ENCODE measurements at places on chromosomes 12 and 14.
A peak's percentile ranks its signal among the peaks of the same experiment; 100 is the strongest.

DNA sequence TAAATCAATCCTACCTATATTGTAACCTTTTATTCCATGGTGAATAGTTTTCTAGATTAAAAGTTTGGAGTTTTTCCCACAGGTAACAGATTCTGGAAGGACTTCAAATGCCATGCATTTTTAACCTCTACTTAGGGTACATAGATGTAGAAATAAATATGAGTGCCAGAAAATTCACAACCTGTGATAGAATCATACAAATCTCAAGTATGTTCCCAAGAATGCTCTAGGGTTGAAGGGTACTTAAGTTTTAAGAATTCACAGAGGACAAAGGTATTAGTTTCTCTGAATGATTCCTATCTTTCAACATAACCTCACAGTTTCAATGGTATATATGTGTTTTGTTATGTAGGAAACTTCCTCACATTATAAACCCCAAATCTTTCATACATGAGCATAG, 511.3 kb downstream of the TMEM117 start:
- DNase-seq = no peak

DNA sequence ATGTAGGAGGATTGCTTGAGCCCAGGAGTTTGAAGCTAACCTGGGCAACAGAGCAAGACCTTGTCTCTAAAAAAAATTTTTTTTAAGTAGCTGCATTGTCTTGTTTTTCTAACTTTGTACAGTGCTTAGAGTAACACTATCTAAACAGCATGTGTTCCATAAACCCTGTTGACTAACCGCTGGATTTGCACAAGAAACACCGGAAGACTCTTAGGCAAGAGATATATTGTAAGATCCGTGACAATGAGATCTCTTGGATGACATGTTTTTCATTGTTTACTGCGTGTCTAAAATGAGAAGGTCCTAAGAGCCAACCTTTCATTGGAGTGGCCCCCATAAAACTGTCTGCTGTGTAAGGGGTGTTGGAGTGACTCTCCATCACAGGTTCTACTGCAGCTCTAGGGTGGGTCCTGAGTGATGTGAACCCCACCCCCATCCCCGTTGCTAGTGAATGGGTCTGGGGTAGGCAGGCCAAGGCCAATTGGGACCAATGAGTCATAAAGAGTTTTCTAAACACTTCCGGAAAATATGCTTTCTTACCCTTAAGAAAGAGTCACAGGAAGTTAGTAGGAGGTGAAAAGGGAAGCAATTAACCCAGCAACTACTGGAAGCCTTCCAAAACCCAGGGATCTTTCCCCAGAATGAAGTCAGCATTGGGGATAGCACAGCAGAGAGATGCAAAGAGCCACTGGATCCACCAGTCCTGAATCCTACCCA, 24.3 kb upstream of the PCNX1 start:
- no peak for DNase-seq

- no peak for DNase-seq
These were observed 12.0 kb upstream of the CD9 start for GRCh38 chr12:6187948-6188793.

DNA sequence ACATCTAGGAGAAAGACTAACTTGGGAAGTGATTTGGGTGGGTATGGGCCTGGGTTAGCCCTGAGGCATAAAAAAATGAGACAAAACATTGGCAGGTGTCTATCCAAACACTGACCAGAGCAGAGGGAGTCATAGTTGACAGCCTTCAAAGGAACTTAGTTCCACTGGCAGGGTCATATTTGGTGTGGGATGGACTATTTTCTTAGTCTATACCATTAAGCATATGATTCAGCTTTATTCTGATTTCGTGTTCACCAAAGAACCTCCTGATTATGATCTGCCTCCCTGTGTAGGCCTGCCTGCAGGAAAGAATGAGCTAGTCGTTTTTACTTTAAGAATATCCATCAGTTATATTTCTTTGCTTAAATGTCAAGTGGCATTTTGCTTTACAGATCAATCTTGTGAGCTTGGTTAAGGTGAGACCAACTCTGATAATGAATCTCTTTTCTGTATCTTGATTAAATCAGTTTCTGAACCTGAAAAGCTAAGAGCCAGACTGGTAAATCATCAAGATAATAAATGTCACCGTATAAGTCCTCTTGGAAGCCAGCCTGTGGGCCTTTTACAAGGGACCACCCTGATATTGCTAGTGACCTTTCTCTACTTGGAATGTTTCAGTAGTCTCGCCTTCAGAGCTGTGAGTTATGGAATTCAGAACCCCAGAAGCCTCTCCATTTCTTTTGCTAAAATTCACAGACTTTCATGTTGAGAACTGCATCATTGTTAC, 182.9 kb downstream of the MON2 start:
- no peak for DNase-seq

- no peak for DNase-seq
These were observed 140.5 kb upstream of the SRRM4 start for GRCh38 chr12:118840878-118841277.

GRCh38 chr12:43357141-43357540, 194.9 kb downstream of the ADAMTS20 start:
- DNase-seq = no peak

- no peak for DNase-seq
These were observed 46.2 kb upstream of the MED13L start for GRCh38 chr12:116323406-116324386.

DNA sequence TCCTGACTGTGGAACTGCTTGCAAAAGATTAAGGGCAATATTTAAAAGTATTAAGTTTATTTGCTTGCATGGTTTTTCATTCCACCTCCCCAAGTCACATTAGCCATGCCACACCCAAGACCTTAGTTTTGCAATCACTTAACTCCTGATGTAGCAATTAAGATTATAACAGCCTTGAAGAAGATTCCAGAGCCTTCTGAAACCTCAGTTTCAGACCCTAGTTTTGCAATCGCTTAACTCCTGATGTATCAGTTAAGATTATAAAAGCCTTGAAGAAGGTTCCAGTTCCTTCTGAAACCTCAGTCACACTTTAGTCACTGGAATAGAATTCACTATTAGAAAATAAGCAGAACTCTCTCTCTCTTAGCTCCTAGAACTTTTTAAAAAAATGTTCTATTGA, 42.7 kb upstream of the DCN start:
- DNase-seq = no peak

- no peak for DNase-seq
These were observed 359.4 kb downstream of the TMEM121 start for GRCh38 chr14:105885561-105886320.

- no peak for DNase-seq
These were observed 36.2 kb downstream of the FGD6 start for GRCh38 chr12:95181103-95181502.

DNA sequence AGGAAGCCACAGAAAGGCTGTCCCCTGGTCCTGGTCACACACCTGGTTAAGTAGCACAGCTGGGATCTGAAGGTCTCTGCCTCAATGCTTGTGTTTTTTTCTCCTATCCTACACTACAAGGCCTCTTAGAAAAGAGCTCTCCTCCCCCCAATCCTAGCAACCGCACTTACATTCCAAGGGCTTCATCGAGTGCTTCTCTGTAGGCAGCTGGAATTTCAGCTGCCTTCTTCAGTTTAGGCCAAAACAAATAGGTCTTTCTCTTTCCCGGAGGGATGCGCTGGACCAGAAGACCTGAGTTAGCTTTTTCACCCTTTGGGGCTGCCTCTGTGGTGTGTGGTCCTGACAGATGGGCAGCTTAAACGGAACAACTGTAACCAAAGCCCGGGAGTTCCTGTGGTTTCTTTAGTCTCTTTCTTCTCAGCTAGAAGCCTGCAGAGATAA, 109.7 kb downstream of the GPATCH2L start:
- no peak for DNase-seq

GRCh38 chr12:121337416-121337815, 14.8 kb downstream of the ANAPC5 start:
- no peak for DNase-seq

GRCh38 chr12:67043771-67044170, 225.4 kb upstream of the CAND1 start:
- DNase-seq = no peak

DNA sequence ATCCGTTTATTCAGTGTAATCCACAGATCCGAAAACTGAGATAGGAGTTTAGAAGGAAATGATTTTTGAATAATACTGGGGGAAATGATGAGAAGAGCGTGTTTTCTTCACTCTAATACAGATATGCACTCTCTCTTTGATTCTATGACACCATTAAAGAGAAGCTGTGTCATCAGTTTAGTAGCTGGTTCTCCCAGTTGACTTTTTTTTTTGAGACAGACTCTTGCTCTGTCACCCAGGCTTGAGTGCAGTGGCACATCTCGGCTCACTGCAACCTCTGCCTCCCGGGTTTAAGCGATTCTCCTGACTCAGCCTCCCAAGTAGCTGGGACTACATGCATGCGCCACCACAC, 48.4 kb upstream of the EML1 start:
- no peak for DNase-seq

GRCh38 chr12:82414044-82414443, 55.7 kb downstream of the METTL25 start:
- DNase-seq = no peak

- no peak for DNase-seq
These were observed 106.7 kb downstream of the PPM1A start for GRCh38 chr14:60355768-60356167.

DNA sequence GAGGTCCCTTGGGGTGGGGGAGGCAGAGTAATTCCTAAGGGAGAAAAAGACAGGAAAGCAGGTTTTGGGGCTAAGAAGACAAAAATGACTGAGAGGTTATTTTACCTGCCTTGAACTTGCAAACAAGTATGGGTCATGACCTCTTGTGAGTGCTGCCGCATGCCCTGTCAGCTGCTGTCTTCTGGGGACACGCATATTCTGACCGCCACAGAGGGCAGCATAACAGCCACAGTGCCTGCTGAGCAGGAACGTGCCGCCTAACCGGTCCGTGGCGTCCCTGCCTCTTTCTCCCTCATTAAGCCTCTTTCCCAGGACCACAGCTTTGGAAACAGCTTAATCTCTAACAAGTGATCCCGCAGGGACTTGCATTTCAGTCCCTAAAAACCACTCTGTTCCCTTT, 51.3 kb upstream of the KCNA1 start:
- no peak for DNase-seq

- no peak for DNase-seq
These were observed 1341.4 kb downstream of the FSCB start for GRCh38 chr14:43165651-43166050.

GRCh38 chr14:79011091-79011919, 841.1 kb downstream of the NRXN3 start:
- no peak for DNase-seq

GRCh38 chr12:64796205-64796845, 28.1 kb upstream of the TBC1D30 start:
- peak; percentile 5 for DNase-seq

GRCh38 chr12:46221255-46222128, 47.4 kb downstream of the SLC38A1 start:
- no peak for DNase-seq

GRCh38 chr12:113245695-113246477, 24.6 kb downstream of the TPCN1 start:
- DNase-seq = no peak

GRCh38 chr12:59874781-59875180, 279.0 kb downstream of the SLC16A7 start:
- DNase-seq = no peak

GRCh38 chr12:51222461-51222860, 4.6 kb upstream of the POU6F1 start:
- no peak for DNase-seq

- DNase-seq = no peak
These were observed 5.5 kb upstream of the ATF7 start for GRCh38 chr12:53631721-53632120.

DNA sequence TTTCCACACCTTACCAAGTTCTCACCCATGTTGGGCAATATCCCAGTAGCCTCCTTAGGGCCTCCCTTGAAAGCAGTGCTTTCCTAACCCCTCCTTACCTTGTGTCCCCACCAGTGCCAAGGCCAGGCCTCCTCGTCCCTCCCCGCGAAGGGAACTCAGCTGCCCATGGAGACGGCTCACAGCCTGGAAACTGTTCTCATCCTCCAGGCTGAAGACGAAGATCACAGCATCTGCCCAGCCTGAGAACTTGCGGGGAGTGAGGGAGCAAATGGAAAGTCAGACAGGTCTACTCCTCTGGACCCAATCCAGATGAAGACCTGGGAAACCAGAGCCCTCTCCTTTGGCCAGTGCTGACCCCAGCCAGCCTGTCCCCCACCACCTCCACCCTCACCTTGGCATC, 4.6 kb downstream of the AGAP2 start:
- DNase-seq = no peak

- DNase-seq = no peak
These were observed 553.6 kb upstream of the ATP2B1 start for GRCh38 chr12:90262251-90262650.

All from NK-92 treated with Interleukin-12 subunit alpha and Interleukin-12 subunit beta, amount 100 ng/mL, for 24 hours (cell line).